ENCODE measurements at places on chromosomes 3 and 15.
A peak's percentile ranks its signal among the peaks of the same experiment; 100 is the strongest.

DNA sequence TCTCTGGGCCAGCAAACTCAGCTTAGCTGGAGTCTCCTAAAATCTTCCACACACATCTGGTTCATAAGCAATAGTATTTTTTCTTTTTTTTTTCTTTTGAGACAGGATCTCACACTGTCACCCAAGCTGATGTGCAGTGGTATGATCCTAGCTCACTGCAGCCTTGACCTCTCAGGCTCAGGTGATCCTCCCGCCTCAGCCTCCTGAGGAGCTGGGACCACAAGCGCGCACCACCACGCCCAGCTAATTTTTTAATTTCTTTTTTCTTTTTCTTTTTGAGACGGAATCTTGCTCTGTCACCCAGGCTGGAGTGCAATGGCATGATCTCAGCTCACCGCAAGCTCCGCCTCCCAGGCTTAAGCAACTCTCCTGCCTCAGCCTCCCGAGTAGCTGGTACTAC is 34.3 kb downstream of the RNU5B-1 start:
- DNase-seq, result no peak

GRCh38 chr3:117139681-117140080 is 430.1 kb downstream of the TUSC7 start:
- no peak for DNase-seq

- no peak for DNase-seq
Measured at GRCh38 chr3:10396083-10396482, 75.2 kb upstream of the SEC13 start.

GRCh38 chr3:108887121-108887520 is 64.5 kb downstream of the TRAT1 start:
- DNase-seq, result no peak

DNA sequence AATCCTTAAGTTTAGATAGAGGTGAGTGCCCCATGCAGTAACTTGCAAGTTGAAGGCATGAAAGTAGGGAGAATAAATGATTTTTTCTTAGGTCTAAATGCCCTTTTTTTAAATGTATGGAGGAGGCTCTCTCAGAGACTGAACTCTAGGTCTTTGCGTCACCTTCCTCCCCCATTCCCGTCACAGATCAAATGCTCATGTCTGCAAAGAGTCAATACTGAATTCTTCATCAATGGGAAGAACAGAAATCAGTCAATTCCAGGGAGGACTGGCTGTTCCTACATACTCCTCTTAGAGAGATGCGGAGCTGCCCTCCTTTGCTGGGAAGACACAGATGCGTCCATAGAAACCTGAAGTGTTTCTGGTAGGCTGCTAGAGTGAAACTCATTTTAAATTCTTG is 98.2 kb downstream of the ARPP21 start:
- no peak for DNase-seq

- no peak for DNase-seq
Measured at GRCh38 chr3:104520228-104520655, 846.5 kb upstream of the ALCAM start.

DNA sequence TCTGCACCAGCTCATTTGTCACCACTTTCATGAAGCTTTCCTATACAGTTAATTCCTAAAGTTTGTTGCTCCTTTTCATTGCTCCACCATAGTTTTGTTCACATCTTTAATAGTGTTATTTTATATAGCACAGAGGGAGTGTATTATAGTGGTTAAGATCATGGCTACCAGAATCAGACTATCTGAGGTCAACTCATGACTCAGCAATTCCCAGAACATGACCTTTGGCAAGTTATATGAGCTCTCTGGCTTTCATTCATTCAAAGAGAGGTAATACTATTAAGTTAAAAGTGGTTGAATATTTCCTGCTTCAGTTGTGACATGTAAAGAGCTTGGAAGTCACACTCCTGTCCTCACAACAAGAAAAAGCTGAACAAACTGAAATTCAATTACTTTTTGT is 1073.5 kb downstream of the NAALADL2 start:
- DNase-seq, result no peak

- no peak for DNase-seq
Measured at GRCh38 chr3:19888428-19889152, 45.4 kb downstream of the EFHB start.

DNA sequence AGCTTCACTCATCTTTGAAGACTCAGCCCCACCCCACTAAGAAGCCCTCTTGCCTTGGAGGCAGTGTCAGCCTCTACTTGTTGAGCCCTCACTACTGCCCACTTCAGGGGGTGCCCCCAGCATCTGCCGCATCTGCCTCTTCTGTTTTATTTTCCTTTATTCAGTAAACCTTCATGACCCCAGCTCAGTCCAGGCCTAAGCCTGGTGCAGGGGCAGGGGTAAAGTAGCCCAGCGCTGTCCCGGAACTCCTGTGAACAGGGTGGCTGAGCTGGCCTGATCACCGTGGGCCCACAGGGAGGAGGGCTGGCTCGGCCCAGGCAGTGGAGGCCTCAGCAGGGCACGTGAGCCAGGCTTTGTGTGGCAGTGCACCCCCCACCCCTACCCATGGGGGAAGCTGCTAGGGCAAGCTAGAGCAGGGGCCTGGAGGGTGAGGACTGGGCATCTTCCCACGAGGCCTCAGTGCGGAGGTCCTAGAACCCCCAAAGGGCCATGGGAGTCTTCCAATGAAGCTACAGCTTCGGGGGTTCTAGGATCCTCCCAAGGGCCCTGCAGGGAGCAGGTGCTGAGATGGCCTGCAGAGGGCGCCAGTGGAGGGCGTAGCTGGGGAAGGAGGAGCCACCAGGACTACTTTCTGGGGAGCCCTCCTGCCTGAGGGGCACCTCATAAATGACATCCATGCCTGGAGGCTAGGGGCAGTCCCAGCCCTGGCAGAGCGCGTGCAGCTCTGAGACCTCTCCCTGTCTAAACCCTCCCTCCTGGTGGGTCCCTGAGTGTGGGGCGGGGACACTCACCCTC is 36.0 kb downstream of the TSPAN3 start:
- DNase-seq, result peak; percentile 41

DNA sequence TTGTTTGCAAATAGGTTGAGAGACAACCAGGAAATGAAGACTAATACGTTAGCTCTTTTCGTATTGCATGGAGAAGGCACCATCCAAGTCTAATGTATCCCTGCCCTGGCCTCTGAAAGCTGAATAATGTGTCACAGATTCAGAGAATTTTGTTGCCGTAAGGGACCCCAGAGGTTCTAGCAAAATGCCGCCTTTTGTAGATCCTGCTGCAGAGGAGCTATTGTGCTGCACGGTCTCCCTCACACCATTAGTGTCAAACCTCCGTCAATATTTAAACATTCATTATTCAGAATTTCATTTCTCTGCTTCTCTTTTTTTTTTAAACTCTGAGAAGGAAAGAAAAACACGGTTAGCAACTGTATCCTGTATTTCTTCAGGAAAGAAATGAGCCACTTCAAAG is 238.7 kb downstream of the EPHB1 start:
- DNase-seq, result no peak

DNA sequence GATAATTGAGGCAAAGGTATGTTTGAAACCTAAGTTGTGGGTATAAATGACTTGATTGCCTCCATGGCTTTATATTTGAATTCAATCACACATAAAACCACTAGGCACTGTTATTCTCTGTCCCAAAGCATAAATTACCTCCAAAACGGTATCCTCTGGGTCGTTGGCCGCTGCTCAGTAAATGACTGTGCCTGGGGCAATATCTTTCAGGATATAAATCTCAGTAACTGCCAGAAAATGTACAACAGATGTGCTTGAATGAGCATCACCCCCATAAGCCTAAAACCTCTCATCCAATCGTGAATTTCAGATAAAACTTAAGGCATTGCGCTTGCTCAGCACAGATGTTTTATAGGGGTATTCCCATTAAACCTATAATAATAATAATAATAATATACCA is 19.0 kb upstream of the C3orf49 start:
- no peak for DNase-seq

DNA sequence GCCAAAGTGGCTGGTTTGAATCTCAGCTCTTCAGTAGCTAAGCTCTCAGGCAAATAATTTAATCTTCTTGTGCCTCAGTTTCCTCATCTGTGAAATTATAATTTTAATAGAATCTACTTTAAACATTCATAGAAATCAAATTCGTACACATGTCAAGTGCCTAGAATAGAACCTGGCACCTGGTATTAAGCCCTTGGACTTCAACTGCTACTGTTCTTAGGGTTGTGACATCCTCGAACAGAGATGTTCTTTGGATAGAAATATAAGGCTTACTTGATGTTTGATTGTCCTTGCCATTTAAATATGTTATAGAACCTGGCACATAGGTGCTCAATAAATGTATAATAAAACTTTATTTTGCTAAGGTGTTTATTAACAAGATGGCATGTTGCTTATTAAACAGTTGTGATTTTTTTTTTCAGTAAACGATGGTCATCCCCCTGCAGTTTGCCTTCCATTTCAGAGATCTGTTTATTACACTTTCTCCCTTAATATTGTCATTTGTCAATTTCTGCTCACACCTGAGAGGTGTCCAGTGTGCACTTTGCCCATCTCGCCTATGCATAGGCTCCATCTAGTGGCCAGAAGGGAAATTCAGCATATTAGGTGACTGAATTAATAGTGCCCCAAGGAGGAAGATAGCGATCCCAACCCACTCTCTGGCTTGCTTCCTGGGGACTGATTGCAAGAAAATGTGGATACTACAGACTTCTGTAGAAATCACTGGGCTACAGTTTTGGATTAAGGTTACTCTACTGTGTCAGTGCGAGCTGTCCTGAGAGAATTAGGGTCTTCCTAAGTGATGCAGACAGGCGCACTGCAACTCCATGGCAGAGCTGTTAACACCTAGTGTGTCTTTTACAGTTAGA is 10.7 kb downstream of the IGF1R start:
- no peak for DNase-seq

DNA sequence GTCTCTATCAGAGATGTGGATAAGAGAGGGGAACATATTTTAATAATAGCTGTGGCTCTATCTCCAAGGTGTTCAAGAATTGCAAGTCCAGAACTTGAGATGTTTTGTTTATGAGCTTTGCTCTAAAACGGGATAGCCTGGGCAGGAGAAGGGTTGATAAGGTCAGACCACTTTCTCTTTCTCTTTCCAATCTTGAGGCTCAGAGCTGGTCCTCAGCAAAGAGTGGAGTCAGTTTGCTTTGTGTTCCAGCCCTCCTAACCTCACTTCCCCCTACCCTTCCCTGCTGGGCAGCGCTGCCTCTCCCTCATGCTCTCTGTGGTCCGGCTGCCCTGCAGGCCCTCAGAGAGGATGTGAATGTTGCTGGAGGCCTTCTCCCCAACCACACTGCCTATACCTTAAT is 13.8 kb downstream of the KLHL6 start:
- no peak for DNase-seq

GRCh38 chr15:42012241-42012640 is 8.6 kb downstream of the PLA2G4E start:
- no peak for DNase-seq

Data from activated T-cell treated with anti-CD3 and anti-CD28 coated beads, Interleukin-2, amount 50 U/mL, for 72 hours (primary cell).